Myocyte (in vitro differentiated cells): ENCODE measurements at places on chromosomes 6 and 20.

GRCh38 chr6:101747716-101748115 is 354.2 kb downstream of the GRIK2 start:
- DNase-seq = no peak

- no peak for DNase-seq
These were observed 553.7 kb downstream of the COL12A1 start for GRCh38 chr6:74651948-74652842.

GRCh38 chr6:47451162-47451561 is 26.4 kb upstream of the CD2AP start:
- DNase-seq = no peak

GRCh38 chr20:49987015-49987867 is 4.5 kb downstream of the SNAI1 start:
- DNase-seq = no peak

DNA sequence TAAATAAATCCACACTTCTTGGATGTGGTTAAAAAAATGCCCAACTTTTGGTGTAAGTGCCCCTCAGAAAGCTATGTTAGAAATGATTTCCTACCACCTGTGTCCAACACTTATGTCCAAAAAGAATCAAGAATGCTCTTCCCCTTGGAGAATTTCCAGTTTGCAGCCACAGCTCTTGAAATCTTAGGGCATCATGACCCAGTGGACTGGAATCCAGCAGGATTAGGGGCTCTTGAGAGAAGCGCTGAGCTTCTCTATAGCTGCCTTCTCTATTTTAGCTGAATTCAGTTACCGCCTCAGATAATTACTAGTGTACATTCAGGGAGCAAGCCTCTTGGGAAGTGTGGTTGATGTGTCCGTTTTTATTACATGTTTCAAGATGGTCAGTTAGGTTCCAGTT is 2.5 kb downstream of the PHACTR1 start:
- DNase-seq = peak; percentile 24

DNA sequence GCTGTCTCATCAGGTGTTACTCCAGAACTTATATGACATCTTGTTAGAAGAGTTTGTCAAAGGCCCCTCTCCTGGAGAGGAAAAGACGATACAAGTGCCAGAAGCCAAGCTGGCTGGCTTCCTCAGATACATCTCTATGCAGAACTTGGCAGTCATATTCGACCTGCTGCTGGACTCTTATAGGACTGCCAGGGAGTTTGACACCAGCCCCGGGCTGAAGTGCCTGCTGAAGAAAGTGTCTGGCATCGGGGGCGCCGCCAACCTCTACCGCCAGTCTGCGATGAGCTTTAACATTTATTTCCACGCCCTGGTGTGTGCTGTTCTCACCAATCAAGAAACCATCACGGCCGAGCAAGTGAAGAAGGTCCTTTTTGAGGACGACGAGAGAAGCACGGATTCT is 43.7 kb upstream of the SMIM28 start:
- DNase-seq = no peak

GRCh38 chr6:36280467-36280866 is 10.6 kb downstream of the PNPLA1 start:
- DNase-seq = no peak

DNA sequence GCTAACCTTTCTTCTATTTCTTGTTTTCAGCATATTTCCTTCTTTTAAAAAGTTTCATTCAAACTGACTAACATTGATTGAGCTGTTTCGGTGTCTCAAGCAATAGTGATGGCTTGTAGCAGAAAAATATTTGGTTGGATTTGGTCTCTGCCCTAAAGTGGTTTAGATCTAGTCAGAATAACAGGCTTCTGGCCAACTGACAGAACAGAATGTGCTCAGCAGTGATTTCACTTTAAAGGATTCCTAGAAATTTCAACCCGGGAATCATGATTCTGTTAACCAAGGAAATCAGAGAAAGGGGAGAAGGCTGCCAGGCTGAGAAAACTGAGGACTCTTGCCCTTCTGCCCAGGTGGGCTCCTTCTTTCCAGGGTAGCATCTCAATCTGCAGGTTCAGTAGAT is 16.6 kb upstream of the GSTA1 start:
- DNase-seq = no peak

- DNase-seq = no peak
These were observed 8.5 kb upstream of the SPATS1 start for GRCh38 chr6:44333942-44334341.

DNA sequence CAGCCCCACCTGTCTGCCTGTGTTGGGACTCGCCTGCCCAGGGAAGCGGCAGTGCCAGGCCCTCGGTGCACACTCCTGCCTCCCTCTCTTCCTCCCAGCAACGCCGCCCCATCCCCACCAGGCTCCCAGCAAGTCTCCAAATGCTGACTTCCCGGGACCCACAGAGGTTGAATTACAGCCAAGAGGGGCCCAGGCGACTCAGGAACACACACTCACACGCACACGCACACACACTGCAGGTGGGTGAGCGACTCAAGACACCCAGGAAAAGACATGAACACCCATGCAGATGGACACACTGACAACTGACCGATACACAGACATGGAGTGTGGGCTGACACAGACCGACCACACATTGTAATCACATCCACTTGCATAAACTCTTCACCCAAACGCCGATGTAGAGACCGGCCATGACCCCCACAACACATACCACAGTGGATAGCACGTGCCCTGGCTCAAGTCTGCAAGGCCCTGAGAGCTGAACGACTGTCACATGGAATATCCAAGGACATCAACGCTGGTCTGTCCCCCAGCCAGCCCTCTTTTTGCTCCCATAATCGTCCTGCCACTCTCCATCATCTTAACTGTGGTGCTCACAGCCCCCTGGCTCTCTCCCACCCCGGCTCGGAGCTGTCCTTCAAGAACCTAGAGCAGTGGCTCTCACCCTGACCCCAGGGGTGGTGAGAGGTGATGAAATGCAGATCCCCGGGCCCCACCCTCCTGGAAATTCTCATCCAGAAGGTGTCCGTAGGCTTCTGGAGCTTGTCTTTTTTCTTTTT is 470 bp upstream of the FAM83C start:
- no peak for DNase-seq

- no peak for DNase-seq
These were observed 1.6 kb upstream of the ZCCHC3 start for GRCh38 chr20:295804-296203.

DNA sequence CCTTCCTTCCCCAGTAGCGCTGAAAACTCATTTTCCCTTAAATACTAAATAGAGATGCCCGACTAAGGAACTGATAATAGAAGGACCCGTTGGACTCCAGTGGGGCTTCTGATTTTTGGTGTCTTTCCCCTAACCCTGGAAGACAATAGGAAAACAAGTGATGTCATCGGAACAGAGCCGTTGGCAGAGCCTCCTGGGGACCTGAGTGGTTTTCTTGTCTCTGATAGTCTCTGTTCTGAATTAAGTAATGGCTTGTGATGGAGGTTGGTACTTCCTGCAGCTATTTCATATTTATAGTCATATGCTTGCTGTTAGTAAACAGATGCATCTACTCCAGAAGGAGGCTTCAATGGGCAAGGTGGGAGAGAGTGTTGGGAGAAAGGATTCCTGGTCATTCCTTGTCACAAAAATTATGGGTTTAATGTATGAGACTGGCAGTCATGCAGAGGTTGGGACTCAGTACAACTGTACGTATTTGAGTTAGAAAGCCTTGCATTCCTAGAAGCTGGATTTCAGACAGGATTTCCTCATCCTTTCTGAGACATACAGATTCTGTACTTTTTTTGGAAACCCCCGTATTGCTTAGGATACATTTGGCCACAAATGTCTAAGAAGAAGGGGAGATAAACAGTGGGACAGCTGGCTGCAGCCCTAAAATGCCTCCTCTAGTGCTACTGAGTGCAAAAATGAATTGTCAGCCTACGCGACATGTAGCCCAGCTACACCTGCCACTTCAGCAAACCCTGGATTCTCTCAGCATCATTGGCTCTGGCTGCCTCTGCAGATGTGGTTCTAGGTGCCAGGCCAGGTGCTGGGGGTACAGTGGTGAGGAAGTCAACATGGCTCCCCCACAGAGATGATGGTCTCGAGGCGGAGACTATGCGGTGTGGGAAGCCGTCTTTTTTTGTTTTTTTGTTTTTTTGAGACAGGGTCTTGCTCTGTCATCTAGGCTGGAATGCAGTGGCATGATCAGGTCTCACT is 38.1 kb downstream of the CDS2 start:
- no peak for DNase-seq

DNA sequence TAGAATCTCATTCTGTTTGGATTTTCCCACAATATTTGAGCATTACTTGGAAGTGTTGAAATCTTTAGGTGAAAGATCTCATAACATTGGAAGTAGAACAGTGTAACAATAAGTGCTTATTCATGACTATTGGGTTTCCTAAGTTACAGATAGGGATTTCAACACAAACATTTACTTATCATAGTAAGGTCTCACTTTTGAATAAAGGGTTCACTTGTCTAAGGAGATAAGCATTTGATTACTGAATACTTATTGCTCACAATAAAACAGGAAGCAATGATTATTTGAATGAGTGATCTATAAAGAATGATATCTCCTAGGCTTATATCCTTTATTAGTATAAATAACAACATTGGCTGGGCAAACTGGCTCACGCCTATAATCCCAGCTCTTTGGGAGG is 14.8 kb downstream of the DDX43 start:
- no peak for DNase-seq

- no peak for DNase-seq
These were observed 71.4 kb upstream of the PBOV1 start for GRCh38 chr6:138289739-138290138.

DNA sequence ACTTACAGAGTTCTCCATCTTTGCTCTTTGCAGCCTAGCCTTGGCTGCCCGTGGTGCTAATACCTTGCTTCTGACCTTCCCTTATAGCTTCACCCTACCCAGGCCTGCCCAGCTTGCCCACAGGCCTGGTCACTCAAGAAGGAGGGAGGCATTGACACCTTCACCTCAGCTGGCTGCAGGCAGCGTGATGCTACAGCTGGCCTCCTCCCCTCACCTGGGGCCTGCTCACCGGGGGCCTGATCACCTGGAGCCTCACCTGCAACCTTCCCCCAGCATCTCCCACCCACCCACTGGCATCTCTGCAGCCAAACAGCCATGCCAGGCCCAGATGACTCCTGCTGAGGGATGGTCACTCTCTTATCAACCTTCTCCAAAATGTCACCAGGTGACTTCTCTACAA is 40.4 kb downstream of the CPNE5 start:
- DNase-seq = no peak

- no peak for DNase-seq
These were observed 494.7 kb upstream of the SLC35B3 start for GRCh38 chr6:8930009-8930408.

DNA sequence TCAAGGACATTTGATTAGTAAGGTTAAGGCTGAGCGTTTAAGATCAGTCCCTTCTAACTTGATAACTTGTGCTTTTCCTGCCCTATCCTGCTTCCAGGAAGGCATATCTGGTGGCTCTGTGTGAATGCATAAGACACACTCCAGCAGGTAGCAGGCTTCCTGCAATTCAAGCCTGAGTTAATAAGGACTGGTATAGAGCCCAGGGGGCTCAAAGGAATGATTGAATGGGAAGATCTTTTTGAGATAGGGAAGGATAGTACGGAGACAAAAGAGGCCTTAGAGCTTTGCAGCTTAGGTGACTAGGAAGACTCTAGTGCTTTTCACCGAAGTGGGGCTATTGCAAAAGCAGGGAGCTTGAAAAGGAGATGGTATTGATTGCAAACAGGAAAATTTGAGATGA is 307.1 kb downstream of the GRIK2 start:
- no peak for DNase-seq

- no peak for DNase-seq
These were observed 677.7 kb downstream of the DOK5 start for GRCh38 chr20:55153001-55153645.

DNA sequence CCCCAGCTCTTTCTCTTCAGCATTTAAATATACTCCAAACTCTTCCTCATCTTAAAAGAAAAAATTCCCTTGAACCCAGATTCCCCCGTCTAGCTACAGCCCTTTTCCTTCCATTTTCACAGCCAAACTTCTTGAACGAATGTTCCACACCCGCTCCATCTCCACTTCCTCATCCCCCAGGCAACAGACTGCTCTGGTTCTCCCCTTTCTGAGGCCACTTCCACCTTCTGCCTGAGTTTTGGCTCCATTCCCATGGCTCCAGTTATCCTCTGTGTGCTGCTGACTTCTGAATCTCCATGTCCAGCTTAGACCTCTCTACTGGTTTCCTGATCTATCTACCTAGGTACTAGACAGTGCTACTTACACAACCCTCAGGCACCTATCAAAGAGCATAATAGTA is 106.4 kb downstream of the RALGAPA2 start:
- no peak for DNase-seq

- DNase-seq = no peak
These were observed 182.0 kb downstream of the ZDHHC14 start for GRCh38 chr6:157562997-157563396.

DNA sequence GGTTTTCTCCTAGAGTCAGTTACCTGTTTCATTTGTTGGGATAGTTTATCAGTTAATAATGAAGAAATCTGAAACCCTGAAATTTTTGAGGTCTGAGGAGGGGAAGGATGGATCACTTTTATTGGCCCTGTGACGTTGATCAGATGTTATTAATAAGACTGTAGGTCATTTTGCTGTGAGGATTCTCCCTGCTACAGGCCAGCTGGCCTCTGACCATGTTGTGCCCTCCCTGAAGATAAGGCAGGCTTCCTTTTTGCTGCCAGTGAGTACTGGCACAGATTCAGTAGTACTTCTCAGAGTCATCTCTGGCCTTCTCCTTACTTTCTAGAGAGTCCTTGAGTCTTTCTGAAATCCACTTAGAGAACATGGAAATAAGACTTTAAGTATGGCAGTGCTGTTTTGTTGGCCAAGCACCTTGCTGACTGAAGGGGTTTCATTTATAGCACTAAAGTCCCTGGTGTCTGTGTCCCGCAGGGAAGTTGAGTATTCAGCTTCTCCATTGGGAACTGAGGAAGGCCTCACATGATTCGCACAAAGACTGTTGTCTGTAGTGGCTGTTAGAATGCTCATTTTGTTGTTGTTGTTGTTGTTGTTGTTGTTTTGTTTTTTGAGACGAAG is 202.6 kb downstream of the DTNBP1 start:
- DNase-seq = peak; percentile 57

DNA sequence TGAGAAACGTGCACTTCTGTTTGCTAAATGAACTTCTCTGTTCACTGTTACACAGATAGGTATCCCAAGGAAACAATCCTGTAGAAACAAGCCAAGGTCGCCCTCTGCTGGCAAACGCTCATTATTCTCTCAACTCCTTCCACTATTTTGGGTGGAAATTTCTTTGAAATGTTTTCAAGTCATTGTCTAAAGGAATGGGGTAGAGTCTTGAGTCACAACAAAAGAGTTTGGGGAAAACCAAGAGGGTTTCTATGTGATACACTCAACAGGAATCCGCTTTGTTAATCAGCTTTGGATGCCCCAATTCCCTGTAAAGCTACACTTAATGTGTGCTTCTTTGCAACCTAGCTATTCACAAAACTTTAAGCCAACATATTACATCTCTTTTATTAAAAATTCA is 4.6 kb upstream of the RAE1 start:
- peak; percentile 71 for DNase-seq

GRCh38 chr20:50379049-50379990 is 130.9 kb upstream of the PTPN1 start:
- DNase-seq = peak; percentile 42

- peak; percentile 47 for DNase-seq
These were observed 25.2 kb downstream of the TBPL1 start for GRCh38 chr6:133977983-133978895.
